ENCODE measurements at places on chromosomes 5 and 9.

DNA sequence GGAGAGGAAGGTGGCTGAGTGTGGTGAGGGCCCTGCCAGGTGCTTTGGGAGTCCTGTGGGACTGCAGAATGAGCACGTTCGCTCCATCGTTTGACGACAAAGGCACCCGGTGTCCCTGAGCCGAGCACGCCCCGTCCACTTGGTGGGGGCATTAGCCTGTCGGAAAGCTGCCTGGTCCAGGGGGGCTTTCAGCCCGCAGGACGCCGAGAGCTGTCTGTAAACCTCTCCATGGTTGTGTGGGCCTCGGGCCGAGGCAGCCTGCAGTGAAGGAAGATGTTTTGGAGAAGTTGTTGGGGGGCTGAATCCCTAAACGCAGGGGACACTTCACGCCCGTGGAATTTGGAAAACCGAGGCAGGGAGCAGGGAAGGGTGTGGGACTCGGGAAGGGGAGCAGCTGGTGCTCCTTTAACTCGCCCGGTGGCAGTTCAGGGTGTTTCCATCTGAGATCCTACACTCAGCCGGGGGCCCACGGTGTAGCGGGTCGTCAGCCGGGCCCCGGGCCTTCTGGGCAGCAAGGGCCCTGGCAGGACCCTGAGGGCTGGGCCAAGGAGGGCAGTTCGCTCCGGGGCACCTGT lies 53.8 kb downstream of the MRPL36 start:
- no peak for DNase-seq

GRCh38 chr5:59206132-59206581 lies 623.3 kb downstream of the RAB3C start:
- no peak for DNase-seq

DNA sequence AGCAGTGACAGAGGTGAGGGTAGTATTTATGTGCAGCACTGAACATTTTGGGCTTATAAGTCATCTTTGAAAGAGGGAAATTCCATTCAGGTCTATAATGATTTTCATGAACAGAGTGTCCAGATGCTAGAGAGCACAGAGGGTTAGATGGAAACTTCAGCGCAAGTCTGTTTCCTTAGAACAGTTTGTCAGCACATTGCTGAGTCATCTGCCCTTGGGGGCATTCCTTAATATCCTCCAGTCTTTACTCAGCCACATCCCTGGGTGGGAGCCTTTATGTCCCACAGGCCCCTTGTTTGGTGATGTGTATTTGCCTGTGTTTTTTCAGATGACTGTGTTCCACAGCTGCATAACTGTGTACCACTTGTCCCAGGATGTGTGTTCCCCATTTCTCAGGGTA lies 138.5 kb upstream of the S1PR3 start:
- peak; percentile 82 for DNase-seq

GRCh38 chr9:96071076-96071814 lies 195.8 kb downstream of the ERCC6L2 start:
- peak; percentile 59 for DNase-seq

- DNase-seq: peak; percentile 0
These were observed 34.4 kb downstream of the RAD50 start for GRCh38 chr5:132591145-132591544.

GRCh38 chr5:50672663-50673062 lies 6.2 kb downstream of the PARP8 start:
- DNase-seq: no peak

DNA sequence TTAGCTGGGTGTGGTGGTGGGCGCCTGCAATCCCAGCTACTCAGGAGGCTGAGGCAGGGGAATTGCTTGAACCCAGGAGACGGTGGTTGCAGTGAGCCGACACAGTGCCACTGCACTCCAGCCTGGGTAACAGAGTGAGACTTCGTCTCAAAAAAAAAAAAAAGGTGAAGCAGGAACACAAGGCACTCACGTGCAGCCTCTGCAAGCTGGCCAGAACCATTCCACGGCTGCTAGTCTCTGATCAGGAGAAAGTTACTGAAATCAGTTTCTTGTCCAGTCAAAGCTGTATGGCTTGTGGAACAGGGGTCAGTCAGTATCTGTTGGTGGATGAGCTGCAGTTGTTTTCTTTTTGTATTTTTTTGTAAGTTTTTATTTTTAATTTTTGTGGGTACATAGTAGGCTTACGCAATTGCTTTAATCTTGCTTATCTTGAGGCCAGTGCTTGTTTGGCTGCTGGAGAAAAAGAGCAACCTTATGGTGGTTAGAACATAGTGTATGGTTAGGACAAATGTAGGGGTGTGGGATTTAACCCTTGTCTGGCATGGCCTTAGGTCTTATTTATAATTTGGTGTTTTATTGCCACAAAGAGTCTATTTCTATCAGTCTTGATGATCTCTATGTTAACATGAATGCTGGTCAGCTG lies 32.7 kb upstream of the GTF2H2C start:
- no peak for DNase-seq

DNA sequence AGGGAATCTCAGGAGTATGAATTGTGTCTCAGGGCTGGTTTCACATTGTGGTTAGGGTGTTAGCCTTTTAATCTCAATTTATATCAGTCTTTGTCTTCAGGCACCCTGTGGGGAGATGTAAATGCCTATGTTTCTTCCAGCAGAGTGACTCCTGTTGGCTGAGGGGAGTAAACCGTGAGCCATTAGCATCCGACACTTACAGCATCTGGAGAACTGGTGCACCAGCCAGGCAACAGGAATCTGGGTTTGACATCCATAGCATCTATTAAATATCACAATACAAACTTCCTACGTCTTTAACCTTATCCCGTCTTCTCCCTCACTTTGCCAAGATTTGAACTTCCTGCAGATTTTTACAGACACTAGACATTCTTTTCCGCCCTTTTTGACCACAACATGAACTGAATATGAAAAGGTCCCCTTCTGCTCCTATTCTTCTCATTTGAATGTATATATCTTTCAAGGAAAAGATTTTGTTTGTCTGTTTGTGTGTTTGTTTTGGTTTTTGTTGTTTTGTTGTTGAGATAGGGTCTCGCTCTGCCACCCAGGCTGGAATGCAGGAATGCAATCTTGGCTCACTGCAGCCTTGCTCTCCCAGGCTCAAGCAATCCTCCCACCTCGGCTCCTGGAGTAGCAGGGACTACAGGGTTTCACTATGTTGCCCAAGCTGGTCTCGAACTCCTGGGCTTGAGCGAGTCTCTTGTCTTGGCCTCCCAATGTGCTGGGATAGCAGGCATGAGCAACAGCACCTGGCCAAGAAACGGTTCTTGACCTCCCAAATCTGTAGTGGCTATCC lies 626.2 kb downstream of the TLR4 start:
- DNase-seq: no peak

DNA sequence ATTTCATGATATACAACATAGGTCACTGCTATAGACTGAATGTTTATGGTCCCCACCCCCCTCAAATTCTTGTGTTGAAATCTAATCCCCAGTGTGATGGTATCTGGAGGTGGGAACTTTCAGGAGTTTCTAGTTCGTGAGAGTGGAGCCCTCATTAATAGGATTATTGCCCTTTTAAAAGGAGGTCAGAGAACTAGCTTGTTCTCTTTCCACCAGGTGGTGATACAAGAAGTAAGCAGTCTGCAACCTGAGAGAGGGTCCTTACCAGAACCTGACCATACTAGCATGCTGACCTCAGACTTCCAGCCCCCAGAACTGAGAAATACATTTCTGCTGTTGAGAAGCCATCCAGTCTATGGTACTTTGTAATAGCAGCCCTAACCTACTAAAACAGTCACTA lies 33.3 kb downstream of the TMEM161B start:
- no peak for DNase-seq

- DNase-seq: no peak
These were observed 238.0 kb downstream of the DMAC1 start for GRCh38 chr9:7561527-7562080.

GRCh38 chr9:120974921-120975320 lies 48.3 kb upstream of the TRAF1 start:
- peak; percentile 96 for DNase-seq

DNA sequence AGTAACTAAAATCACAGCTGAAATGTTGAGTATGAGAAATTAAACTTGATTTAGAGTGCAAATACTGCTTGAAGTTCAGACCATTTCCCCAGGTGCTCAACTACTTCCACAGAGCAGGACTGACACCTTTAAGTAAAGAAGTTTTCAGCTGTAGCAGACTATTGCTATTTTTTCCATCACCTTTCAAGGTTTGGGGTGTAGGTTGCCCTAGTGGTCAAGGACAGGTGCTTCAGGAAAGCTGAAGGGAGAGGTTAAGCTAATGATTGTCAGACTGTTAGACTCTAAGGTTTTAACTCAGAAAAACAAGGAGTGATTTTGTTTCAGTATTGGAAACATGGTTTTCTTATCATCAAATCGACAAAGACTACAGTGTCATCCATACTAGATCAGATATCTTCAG lies 162.1 kb downstream of the CCDC192 start:
- no peak for DNase-seq

GRCh38 chr9:117302487-117302886 lies 112.4 kb downstream of the ASTN2 start:
- DNase-seq: no peak

DNA sequence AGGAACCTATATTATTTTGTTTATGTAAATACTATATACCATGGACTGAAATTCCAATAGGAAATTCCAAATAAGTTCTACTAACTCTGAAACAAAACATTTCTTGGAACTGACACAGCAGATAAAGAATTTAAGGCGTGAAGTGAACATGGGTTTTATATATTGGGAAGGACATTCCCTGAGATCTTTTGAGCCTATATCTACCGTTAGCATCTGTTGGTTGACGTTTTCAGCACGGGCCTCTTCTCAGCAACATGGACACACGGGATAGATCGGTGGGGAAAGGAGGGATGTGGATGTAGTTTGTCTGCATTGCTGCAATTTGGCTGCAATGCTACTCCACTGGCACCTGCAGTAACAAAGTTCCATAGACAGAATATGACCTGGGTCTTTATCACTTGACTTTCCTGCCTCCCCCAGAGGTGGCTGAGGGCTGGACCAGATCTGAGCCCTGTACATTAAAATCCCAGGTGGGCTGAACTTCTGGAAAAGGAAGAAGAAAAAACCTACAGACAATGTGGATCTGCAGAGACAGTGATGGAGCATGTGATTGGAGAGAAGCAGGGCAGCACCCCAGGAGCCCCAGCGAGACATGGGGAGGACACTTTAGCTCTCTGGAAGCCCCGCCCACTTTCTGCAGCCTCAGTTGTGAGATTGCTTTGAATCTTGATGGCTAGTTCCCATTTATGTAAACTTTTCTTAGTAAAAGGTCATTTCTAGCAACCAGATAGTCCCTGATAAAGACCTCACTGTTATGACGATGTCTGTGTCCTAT lies 91.2 kb upstream of the CPEB4 start:
- no peak for DNase-seq

- DNase-seq: no peak
These were observed 20.7 kb upstream of the MGAT1 start for GRCh38 chr5:180823346-180823745.

- no peak for DNase-seq
These were observed 336.5 kb downstream of the DIRAS2 start for GRCh38 chr9:90306158-90306557.

GRCh38 chr5:133525126-133525525 lies 87.2 kb downstream of the FSTL4 start:
- DNase-seq: no peak

GRCh38 chr5:916441-917293 lies 24.0 kb downstream of the TRIP13 start:
- no peak for DNase-seq

GRCh38 chr5:151461312-151461711 lies 13.9 kb downstream of the SLC36A1 start:
- DNase-seq: no peak

DNA sequence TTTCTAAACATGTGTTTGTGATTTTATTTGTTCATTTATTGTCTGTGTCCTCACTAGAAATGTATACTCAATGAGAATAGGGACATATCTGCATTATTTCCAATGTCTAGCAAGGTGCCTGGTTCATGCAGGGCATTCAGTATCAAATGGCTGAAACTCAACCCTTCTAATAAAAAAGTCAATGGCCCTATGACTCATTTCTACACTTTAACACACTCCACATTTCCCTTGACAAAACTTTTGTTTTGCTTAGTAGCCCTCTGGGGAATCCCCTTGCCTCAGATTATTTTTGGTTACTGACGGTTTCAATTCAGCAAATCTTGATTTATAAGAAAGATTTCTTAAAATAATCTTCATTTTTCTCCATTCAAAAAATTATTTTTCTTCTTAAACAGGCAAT lies 206.0 kb upstream of the DMRTA1 start:
- peak; percentile 55 for DNase-seq

GRCh38 chr9:71878327-71879274 lies 32.4 kb downstream of the ABHD17B start:
- no peak for DNase-seq

DNA sequence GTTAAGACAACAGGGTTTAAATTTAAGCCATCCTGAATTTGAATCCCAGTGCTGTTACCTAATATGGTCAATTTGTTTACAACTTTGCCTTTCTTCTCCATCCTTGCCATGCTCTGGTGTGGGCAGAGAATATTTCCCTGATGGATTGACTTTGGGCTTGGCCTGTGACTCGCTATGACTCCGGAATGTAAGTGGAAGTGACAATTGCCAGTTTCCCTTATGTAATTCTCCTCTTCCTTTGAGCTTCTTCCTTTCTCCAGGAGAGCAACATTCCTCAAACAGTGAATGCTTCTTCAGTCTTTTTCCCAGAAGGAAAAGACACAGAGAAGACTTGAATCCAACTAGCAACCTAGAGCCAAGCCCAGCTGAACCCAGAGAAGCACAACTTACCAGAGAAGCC lies 159.1 kb downstream of the LURAP1L start:
- peak; percentile 36 for DNase-seq

DNA sequence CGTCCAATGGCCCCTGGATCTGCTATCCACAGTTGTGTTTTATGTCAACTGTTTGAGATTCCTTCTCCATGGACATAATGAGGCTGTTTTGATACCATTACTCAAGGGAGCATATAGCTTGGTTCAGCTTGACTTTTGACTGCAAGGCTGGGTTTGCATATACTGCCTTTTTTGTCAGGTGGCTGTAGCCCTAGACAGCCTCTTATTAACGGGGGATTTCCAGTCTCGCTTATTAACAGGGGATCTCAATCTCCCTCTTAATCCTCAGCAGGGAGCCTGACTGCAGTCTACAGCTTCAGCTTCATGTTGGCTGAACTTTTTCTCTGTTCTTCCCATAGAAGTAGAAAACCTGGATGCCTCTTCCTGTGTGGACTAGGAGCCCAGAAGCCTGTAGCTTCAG lies 73.7 kb upstream of the TNC start:
- no peak for DNase-seq

DNA sequence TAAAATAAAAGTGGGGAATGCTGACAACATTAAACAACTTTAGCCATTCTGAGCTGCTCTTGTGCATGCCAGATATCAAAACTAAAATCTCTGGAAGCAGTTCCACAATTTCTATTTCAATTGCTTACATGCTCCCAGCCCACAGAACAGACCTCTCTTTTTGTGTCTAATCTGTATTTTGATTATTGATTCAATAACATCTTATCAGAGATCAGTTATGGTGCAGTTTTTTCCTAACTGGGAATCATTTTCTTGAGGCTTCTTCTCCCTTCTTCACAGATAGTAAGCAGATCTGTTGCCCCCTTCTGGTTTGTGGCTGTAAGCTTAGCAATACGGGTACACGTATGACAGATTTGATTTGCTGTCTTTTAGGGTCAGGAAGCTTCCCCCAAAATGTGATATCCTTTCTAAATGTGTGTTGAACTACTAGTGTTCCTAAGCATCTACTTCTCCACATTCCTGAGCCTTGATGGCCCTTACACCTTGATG lies 39.4 kb downstream of the MRPS27 start:
- peak; percentile 19 for DNase-seq
